ENCODE measurements at places on chromosomes 3 and 15. TPM values are rescaled to one million over a fixed set of nuclear protein-coding genes. Genes with fewer than 3 reads are reported as not detected.

NLGN1 gene
- total RNA-seq = 0.51 TPM

COL6A5 gene
- total RNA-seq = not detected

DNA sequence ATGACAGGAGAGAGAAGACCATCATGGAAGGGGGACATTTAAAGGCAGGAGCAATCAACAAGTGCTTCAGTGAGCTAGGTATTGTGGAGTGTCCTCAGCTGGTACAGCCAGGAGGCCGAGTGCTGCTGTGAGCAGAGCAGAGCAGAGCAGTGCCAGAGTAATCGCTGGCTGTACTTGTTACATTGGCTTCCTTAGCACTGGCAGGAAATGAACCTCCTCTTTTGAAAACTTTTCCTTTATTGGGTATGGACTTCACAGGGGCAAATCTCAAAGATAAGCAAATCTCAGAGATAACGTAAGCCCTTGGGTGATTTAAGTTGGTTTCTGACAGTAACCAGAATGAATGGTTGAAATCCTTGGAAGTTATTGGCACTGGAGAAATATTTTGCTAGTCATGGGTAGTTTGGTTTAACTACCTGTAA is 2.1 kb downstream of the SH3GL3 start:
- DNase-seq = no peak

SENP8 gene
- 1.0 TPM for total RNA-seq

GRCh38 chr15:28900041-28900891 is 14.5 kb downstream of the APBA2 start:
- DNase-seq = no peak

BCHE gene
- total RNA-seq = 15.4 TPM

MAPKBP1 gene
- total RNA-seq = 9.1 TPM

DNA sequence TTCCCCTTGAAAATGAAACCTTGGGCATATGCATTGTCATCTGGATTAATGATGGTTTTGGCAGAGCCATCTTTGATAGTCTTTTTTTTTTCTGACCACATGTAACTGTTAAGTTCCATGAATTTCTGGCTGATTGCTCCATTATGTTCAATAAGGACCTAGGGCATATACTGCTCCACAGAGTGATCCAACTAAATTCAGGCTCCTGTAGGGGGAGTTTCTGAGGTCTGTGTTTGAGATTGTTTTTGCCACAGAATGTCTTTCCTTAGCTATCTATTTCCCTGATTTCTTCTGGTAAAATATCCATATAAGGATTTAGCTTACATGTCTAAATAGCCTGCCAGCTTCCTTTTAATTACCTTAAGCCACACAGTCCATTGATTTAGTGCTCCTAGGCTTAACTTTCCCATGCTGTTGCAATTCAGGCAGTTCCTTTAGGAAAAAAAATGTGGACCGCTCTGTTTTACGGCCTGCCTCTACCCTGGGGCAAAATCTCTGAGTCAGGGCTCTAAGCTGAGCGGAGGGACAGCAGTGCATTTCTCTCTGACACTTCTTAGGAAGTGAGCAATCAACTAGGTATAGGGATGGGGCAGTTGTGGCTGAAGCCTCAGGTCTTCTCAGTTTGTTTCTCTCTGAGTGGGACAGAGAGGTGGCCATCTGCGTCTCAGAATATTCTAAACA is 796.2 kb downstream of the NR2F2 start:
- DNase-seq = no peak

Data from dermis microvascular lymphatic vessel endothelial cell (primary cell).